Activated CD4-positive, alpha-beta T cell treated with anti-CD3 and anti-CD28 coated beads, Interleukin-2, amount 50 U/mL, for 48 hours (primary cell): ENCODE measurements at places on chromosomes 7 and 10.

DNA sequence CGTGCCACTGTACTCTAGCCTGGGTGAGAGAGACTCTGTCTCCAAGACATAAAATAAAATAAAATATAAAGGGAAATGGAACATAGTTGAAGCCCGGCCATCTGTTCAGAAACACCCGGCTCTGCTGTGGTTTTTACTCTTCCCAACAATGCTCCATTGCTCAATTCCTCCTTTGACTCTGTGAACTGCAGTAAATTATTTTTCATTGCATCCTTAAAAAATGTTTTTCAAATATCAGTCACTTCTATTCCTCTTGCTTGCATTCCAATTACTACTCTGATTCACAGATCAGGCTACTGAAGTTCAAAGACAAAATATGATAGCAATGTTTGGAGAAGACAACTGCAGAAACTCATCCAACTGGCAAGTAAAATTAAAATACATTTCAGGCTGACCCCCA is 983.0 kb downstream of the SORCS1 start:
- no peak for DNase-seq

DNA sequence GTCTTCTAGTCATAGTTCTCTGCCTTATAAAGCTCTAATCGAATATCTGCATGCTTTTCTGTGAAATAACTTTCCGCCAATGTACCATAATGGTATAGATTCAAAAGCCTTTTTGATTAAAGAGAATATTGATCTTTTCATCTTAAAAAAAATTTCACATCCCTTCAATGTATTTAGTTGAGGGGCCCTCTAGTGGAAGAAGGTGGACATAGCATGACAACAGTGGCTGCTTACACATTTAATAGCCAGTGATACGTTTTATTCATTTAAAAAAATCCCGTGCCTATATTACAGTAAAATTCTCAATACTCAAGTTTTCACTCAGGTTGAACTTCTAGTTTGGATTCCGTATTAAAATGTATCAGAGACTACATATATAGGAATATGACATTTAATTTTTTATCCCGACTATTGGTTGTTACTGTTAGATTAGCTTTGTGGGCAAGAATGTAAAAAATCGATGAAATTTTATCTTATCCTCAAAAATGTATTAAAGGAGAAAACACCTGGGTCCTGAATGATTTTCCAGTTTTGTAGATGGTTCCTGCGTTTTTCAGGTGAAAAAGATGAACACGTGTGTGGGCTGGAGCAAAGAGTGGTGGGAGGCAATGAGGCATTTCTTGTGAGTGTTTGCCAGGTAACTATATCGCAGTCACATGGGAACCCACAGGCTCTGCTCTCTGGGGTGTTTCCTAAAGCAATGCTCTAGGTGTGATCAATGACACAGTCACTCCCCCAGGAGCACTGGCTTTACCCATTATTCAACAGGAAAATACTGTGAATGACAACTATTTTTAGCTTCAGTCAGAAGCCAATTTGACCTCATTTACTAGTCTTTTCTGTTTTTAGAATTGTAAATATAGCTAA is 24.1 kb upstream of the PNLIP start:
- peak; percentile 19 for DNase-seq

DNA sequence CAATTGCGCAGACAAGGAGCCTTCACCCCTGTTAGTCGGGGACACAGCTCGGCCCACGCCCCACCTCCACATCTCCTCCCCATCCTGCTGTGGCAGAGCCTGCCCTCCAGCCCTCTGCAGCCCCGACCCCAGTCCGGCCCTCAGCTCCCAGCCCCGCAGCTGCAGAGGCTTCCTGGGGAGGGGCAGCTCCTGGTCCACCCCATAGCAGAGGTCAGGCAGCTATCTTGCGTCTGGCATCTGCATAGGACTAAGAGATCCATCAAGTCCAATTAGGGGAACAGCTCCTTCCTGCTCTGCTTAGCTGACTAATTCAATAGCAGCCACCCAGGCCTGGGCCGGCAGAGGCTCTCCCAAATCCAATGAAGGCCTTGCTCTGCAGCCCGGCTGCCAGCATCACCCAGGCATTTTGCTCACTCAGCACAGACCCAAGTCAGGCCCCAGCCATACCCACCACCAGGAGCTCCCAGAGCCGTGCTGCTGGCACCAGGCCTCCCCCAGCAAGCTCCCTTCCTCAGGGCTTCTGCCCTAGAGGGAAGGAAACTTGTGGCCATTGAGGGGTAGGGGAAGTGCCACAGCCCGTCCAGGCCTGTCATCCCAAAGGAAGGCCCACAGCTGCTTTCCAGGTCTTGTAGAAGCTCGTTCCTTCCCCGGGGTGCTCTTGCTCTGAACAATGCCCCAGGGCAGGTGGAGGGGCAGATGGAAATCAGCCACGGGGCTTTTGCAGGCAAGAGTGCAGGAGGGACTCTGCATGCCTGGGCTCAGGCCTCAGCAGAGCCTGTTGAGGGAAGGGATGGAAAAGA is 106.2 kb upstream of the RET start:
- no peak for DNase-seq

GRCh38 chr10:120369856-120370276 is 87.2 kb upstream of the PLPP4 start:
- DNase-seq, result no peak

- no peak for DNase-seq
These were observed 856 bp downstream of the SSMEM1 start for GRCh38 chr7:130208516-130208915.

- no peak for DNase-seq
These were observed 183.9 kb upstream of the MBL2 start for GRCh38 chr10:52956461-52956860.

DNA sequence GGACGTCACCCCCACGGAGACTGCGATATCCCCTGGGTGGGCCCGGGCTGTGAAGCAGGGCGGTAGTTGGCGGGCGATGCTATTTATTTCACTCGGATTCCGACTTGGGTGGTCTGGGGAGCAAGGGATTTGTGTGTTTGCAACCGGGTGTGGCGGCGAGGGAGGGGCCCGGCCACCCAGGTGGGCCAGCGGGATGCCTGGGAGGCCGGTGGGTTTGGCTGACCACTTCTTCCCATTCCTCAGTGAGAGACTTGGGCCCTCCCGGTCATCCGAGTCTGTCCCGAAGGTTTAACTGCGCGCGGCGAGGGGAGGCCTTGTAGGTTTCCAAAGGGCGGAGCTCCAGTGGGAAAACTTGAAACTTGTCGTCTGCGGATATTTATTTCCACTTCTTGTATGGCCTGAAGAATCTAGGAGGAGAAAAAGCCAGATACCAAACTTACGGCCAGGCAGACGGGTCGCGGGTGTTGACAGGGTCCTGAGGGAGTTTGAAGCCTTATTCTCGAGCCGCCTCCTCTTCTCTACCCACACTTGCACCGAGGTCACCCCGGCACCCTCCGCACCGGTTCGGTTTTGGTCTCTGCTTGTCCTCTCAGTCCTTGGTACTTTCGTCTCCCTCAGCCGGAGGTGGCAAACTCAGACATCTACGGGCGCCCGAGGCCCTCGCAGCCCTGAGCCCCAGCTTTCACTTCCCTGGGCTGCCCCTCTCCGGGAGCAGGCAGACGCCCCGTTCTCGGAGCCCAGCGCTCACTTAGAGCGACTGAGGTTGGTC is 17.9 kb downstream of the ZNF316 start:
- no peak for DNase-seq

GRCh38 chr7:154442939-154443338 is 390.7 kb downstream of the DPP6 start:
- no peak for DNase-seq

DNA sequence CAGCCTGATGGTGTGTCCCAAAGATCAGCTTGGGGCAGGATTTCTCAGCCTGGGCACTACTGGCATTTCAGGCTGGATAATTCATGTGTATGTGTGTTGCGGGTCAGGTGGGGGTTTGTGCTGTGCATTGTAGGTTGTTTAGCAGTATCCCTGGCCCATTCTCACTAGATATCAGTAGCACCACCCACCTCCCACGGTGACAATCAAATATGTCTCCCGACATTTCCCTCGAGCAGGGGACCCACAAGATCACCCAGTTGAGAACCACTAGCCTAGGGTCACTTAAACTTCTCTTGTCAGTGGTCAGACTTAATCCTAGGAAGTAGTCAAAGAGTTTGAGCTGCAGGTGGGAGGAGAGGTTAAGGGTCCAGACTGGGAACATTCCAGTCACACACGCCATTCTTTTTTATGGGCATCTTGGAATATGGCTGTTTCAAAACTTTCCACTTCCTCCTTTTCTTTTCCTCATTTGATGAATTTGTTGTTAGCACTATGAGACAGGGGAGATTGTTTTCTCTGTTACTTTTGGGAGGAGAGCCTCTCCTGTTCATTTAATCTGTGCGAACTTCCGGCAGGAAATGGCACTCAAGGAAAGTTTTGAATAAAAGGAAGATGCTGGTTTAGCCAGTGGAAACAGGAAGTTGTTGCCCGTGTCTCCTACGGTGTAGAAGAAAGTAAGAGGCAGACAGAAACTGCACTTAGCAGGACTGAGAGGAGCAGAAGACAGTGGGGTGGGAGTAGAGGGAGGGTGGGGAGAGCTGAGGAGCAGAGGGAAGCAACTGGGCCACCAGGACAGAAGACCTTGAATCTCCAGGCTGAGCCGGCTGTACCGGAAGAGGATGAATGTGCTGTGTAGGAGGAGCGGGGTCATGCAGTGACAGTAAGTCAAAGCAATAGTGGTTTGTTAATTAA is 17.6 kb upstream of the EXOC6 start:
- DNase-seq, result peak; percentile 45

DNA sequence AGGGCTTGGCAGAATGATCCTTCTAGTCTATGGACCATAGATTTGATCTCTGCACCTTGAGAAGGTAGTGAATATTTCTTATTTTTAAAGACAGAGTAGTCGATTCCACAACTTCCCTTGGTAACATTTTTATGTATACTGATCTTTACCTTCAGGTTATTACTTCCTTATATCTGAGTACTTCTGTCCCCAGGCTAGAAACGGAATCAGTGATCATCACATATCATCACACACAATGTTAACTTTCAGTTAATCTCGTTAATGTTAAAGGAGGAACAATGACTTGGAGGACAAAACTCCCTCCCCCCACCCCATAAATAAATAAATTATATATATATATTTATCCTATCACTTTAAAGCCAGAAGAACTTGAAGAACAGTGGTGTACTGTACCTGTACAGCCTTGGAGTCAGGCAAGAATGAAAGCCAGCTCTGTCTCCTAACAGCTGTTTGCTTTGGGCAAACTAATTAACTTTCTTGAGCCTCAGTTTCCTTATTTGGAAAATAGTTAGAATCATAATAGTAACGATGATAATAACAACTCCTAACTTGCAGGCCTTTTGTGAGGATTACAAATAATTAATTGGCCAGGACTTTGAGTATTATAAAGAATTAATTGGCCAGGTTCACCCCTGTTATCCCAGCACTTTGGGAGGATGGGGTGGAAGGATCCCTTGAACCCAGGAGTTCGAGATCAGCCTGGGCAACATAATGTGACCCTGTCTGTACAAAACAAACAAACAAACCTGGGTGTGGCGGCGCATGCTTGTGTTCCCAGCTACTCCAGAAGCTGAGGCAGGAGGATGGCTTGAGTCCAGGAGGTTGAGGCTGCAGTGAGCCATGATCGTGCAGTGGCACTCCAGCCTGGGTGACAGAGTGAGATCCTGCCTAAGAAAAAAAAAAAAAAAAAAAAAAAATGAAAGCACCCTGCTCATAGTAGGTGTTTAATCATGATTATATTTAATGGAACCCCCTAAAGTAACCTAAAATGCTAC is 63.5 kb downstream of the SAMD9 start:
- DNase-seq, result no peak

- peak; percentile 55 for DNase-seq
These were observed 16.9 kb upstream of the PALD1 start for GRCh38 chr10:70461397-70462348.

DNA sequence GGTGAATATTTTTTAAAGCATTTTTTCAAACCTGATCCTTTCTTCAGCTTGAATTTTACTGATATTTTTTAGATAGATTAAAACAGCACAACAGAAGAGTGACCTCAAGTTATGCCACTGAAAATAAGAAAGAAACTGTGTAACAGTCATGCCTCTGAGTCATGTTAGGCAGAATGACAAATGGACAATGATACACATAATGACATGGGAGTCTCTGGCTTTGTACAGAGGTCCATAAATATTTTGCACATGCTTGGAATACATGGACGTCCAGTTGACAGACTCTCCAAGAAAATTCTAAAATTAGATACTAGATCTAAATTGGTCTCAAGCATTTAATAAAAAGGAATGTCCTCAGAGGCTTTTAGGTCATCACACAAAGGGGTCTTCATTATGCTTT is 21.9 kb upstream of the SEMA3A start:
- DNase-seq, result no peak

- DNase-seq, result peak; percentile 43
These were observed at the start of gene JAZF1 for GRCh38 chr7:28180364-28181147. Gene JAZF1, minus strand, starts transcription at chr7:28180795.

DNA sequence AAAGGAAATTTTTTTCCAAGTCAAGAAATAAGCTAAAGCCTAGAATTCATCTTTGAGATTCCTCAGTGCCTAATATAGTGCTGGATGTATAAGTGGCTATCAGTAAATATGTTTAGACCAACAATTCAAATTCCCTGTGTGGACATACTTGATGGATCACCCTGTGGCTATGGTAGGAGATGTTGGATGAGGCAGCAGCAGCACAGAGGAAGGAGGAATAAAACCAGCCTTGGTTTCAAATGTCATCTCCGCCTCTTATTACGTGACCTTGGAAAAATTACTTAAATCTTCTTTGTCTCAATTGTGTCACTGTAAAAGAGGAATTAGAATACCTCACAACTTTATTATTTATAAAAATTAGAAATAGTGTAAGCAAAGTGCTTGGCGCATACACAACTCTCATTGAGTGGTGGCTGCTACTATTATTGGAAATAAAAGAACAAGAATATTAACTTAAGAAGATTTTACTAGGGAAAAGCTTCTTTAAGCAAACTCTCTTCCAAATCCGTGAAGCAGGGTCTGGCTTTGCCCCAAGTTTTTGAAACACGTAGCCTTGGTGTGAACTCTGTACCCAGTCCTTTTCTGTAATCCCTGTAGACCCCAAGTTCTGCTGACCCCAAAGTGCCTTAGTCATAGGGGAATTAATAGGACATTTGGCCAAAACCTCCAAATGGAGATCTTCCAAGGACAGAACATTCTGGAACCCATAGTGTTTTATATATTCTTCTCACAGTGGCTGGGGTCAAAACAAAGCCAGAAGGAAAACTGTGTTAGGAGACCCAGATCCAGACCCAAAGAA is 283.8 kb downstream of the PTEN start:
- DNase-seq, result no peak

DNA sequence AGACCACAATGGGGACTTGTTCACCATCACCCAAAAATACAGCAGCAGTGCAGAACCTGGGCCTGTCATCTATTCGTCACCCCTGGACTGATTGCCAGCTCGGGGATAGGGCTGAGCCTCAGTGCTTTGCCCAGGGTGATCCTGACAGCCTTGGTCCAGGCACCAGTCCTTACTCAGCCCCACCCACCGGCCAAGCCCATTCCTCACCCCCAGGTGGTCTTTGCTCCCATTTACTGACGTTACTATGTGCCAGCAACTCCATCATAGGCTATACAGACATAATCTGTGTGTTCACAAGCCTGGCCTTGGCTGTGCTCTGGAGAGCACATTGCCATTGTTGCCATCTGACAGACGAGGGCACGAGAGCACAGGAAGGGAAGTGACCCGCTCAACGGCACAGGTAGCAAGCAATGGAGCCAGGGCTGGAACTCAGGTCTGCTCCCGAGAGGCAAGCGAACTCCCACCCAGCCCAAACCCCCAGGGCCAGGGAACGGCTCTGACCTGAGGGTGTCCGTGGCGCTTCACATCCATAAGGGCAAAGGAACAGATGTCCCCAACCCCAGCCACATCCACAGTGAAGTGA is 6.8 kb downstream of the ATG9B start:
- peak; percentile 20 for DNase-seq
